ENCODE measurements at places on chromosomes 13 and 19. TPM values are rescaled to one million over a fixed set of nuclear protein-coding genes. Genes with fewer than 3 reads are reported as not detected.

LRP3 gene
- 35.6 TPM for total RNA-seq

TGFB1 gene
- 8.9 TPM for total RNA-seq

MBD3L2B gene
- not detected for total RNA-seq

C19orf18 gene
- total RNA-seq: 0.23 TPM

SPRED3 gene
- total RNA-seq: 1.4 TPM

REEP6 gene
- total RNA-seq: 1.3 TPM

TLE6 gene
- total RNA-seq: 0.12 TPM

ZNF791 gene
- 6.1 TPM for total RNA-seq

PTH2 gene
- total RNA-seq: not detected

DAZAP1 gene
- 22.8 TPM for total RNA-seq

FREM2 gene
- total RNA-seq: not detected

EPS8L1 gene
- not detected for total RNA-seq

MYO16 gene
- total RNA-seq: not detected

PSG1 gene
- 1.2 TPM for total RNA-seq

SACS gene
- total RNA-seq: 35.6 TPM

PNMA8A gene
- total RNA-seq: 0.94 TPM

KCNJ14 gene
- 0.59 TPM for total RNA-seq

Data from smooth muscle cell of the coronary artery (primary cell).